Lung (tissue), 17 donors: ENCODE measurements at places on chromosomes 5 and 9.

- no peak overlapping the region for H3K4me3 ChIP-seq
- no peak for DNase-seq
- H3K4me1 ChIP-seq, result no peaks in the 10 kb centered on the region
- H3K27me3 ChIP-seq, result no peaks in the 10 kb centered on the region
Measured at GRCh38 chr5:115068239-115069086, 101.2 kb downstream of the TRIM36 start.

GRCh38 chr9:86491468-86492266 lies 137.5 kb upstream of the TUT7 start:
- DNase-seq, result no peak
- no peak overlapping the region for H3K27ac ChIP-seq
- H3K4me1 ChIP-seq, result peaks cover 12% of the 10 kb centered on the region
- H3K4me3 ChIP-seq, result no peak overlapping the region
- H3K36me3 ChIP-seq, result no peaks in the 10 kb centered on the region
- H3K27me3 ChIP-seq, result no peaks in the 10 kb centered on the region

GRCh38 chr5:96565582-96566265 lies 96.5 kb upstream of the CAST start:
- H3K27ac ChIP-seq, result no peak overlapping the region
- H3K4me1 ChIP-seq, result no peaks in the 10 kb centered on the region
- H3K4me3 ChIP-seq, result no peak overlapping the region
- no peaks in the 10 kb centered on the region for H3K36me3 ChIP-seq

DNA sequence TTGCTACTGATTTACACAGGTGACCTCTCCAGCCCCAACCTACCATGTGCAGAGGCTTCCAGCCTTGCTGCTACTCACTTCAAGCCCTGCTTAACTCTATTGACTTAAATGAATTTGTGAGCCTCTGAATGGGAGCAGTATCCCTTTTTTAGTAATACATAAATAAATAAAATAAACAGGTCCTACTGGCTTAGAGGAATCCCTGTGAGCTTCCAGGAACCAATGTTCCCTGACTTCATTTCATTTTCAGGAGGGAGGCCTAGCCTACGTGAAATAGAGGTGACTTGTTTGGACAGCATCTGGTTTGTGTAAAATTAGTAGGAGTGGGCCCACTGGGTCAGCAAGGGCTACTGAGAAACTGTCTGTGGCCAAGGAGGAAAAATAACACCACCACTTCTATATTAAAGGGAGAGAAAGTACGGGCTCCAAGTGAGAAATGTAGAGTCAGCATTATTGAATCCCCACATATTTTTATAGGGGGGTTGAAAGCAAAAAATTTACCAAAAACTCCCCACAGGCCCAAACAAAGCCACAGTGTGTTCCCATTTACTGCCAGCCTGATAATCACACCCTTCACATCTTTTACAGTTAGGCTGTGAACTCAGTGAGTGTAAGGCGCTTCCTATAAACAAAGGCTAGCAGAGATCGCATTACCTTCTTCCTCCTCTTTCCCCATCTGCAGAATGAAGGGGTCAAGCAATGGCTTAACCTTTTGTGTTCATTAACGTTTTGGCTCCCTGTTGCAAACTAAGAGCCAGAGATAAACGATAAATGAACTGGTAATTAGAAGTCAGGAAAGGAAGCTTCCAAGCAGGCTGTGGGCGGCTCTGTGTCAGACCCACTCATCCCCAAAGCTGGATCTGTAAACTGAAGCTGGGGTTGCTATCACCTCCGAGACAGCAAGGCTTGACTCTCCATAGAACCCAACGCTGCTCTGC lies 138.8 kb upstream of the LIFR start:
- H3K4me3 ChIP-seq, result no peak overlapping the region
- no peaks in the 10 kb centered on the region for H3K36me3 ChIP-seq
- peaks cover 1% of the 10 kb centered on the region for H3K4me1 ChIP-seq
- peak; percentile 82 for DNase-seq
- H3K27ac ChIP-seq, result no peak overlapping the region
